H4 (cell line): ENCODE measurements at places on chromosomes 3 and 15. TPM values are rescaled to one million over a fixed set of nuclear protein-coding genes. Genes with fewer than 3 reads are reported as not detected.

The TERC gene
- total RNA-seq = 20.2 and 68.1 TPM in 2 replicates

DNA sequence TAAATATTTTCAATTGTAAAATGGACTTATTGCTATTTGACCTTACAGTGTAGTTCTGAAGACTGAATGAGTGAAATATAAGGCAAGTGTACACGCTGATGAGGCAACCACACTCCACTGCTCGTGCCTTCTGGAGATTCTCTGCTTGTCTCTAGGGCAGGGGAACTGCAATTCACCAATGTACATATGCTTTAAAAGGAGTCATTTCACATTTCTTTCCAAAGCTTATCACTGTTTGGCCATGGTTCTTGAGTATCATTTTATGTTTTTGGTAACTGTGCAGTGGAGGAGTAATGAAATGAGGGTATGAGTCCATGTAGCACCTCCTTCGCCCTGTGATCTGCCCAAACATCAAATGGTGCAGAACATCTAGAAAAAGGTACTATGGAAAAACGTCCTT lies 43.7 kb downstream of the CCR4 start:
- no peak for DNase-seq

- no peak for DNase-seq
Observed at GRCh38 chr3:144011251-144011799, 39.7 kb downstream of the DIPK2A start.

The ZNF860 gene
- total RNA-seq = 0.04 and 0.43 TPM in 2 replicates

The EPHA3 gene
- total RNA-seq = 1.4 and 3.6 TPM in 2 replicates

- no peak for DNase-seq
Observed at GRCh38 chr15:43505738-43506137, 11.7 kb upstream of the MAP1A start.

- peak; percentile 86 for DNase-seq
Observed at GRCh38 chr3:61894988-61895935, 333.9 kb downstream of the PTPRG start.

DNA sequence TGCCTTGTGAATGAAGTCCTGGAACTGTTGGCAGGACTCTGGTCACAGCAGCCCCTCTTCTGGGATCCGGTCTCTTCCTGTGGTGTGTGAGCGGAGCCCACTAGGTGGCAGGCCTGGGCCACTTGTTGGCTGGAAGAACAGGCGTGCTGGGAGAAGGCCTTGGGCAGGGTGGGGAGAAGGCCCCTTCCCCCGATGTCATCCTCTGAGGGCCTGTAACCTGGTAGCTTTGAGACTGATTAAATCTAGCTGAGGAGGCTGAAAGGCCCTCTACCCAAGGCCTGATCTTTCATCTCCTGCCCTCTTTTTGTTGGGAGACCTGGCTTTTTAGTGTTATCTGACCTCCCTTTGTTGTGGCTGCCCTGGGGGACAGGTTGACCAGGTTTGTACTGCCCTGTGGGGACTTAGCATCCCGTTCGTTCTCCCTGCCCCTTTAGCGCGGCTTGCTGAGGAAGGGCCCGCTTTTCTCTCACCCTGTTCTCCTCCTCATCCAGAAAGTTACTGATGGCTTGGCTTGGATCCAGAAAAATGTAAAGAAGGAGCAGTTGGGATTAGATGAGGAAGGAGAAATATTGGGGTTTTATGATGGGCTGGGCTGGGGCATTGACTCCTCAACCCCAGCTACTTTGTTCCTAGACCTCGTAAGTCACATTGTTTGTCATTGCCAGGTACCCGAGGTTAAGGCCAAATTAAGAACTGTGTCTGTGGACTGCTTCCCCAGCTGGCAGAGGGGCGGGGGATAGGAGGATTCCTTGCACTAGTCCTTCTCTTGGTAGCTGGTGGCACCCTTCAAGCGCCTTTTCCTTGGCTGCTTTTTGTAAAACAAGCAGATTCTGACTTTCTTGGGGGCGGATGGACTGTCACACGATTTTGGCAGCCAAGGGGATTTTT lies 48.5 kb downstream of the CHCHD6 start:
- DNase-seq = peak; percentile 83

GRCh38 chr3:29178809-29179793 lies 101.8 kb upstream of the RBMS3 start:
- DNase-seq = no peak

GRCh38 chr3:50639055-50639494 lies 22.1 kb downstream of the MAPKAPK3 start:
- DNase-seq = peak; percentile 40

The MB21D2 gene
- 21.2 and 25.1 TPM in 2 replicates for total RNA-seq

- no peak for DNase-seq
Observed at GRCh38 chr3:169848741-169849140, 21.0 kb downstream of the LRRC31 start.

The PML gene
- total RNA-seq = 19.0 and 20.0 TPM in 2 replicates

GRCh38 chr3:111032677-111033076 lies 38.9 kb upstream of the NECTIN3 start:
- no peak for DNase-seq

GRCh38 chr15:70722266-70723121 lies 40.9 kb downstream of the UACA start:
- peak; percentile 47 for DNase-seq

The KCNH8 gene
- total RNA-seq = 0.04 TPM in 1 of 2 replicates, not detected in the other

- no peak for DNase-seq
Observed at GRCh38 chr3:30664884-30665283, 58.5 kb downstream of the TGFBR2 start.

DNA sequence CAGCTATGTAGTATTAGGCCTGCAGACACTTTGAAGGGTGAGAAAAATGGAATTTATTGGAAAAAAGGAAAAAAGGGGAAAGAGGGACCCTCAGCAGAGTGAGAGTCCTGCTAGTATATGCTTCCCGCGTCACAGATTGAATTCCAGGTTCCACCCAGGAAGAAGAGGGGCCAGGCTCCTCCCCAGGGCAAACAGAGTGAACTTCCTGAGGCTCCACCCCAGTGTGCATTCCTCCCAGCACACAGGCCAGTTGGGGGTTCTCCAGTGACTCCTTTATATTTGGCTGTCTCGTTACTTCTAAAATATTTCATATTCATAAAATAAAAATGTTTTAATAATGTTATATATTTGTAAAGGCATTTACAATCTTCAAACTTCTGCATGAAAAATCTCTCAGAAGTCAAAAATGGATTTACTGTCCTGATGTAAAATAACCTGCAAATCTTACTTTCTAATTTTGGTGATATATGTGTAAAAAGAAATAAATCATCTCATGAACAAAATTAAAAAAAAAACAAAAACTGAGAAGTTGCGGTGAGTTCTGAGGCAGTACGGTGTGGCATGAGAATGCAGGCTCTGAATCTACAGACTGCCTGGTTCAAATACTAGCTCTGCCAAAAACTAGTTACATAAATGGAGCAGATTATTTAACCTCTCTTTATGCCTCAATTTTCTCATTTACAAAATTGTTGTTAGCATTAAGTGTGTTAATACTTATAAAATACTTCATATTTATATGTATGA lies 175.8 kb upstream of the P2RY1 start:
- no peak for DNase-seq

- no peak for DNase-seq
Observed at GRCh38 chr3:156867174-156867573, 41.0 kb downstream of the LEKR1 start.

- DNase-seq = no peak
Observed at GRCh38 chr3:46168583-46169345, 39.3 kb downstream of the CCR1 start.
